NCI-H1694 (cell line): ENCODE measurements at places on chromosomes 2 and 18.

DNA sequence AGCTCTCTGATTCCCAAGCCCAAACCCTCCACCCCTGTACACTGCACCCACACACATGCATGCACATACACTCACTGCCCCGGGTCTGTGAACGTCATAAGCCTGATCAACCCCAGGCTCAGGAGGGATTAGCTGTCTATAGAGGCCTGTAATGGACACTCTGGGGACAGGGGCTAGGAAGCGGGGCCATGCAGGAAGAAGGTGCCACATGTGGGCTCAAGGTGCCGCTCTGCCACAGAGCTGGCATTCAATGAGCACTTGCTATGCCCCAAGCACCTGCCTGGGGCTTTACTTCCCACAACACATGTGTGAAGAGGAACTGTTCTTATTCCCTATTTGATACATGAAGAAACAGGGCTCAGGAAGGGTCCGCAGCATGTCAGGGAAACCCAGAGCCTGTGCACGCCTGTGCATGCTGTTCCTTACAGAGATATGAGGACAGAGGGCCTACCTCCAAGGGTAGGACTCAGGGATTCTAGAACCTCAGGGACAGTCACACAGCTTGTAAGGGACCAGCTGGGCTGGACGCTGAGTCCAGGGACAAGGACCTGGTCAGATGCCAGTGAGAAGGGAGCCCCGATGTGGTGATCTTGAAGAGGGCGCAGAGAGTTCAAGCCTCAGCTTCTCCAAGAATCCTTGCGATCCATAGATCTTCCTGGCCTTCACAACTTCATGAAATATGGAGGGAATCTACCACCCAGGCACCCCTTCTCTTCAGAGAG is 5.0 kb downstream of the BIN1 start:
- DNase-seq: no peak

DNA sequence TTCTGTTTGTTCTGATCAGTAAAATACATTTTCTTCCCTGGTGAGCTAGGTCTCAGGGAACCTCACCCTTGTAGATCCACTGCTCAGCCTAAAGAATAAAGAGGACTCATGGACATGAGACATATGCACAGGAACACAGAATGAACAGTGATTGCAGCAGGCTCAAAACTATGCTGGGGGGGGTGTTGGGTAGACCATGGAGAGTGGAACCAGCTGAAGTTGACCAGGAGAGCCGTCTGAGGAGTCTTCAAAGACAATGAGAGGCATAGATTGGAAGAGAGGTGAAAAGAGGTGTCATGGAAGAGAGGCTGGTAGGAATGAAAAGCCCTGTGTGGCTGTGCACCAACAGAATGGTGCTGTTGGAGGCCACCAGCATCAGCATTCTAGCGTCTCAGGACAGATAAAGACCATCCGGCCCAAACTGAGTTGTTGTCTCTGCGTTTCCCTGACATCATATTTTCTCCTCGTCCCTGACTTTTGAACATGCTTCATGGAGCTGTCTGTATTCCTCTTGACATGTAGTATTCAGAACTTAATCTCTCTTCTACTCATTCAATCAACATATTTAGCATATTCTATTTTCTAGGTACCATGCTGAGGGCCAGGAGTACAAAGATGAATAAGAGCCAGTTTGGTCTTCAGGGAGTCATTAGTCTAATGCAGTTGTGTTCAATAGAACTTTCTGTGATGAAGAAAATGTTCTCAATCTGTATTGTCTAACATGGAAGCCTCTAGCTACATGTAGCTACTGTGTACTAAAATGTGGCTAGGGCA is 331.8 kb downstream of the CYP26B1 start:
- no peak for DNase-seq

GRCh38 chr2:109239720-109240119 is 110.7 kb downstream of the SH3RF3 start:
- no peak for DNase-seq

DNA sequence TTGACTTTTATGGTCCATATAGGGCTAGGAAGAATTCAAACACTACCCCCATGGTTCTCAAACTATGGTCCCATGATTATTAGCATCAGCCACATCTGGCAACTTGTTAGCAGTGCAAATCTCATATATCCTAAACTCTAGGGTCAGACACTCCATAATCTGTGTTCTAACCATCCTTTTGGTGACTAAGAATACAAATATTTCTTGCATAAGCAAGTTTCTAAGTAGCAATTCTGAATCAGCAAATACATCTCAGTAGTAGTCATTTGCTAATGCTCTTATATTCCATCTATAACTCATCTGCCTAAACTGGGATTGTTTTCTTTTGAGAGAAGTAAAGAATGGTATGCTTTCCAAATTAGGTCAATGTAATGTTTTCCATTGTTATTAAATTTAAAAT is 447.3 kb downstream of the TMX3 start:
- DNase-seq: no peak

DNA sequence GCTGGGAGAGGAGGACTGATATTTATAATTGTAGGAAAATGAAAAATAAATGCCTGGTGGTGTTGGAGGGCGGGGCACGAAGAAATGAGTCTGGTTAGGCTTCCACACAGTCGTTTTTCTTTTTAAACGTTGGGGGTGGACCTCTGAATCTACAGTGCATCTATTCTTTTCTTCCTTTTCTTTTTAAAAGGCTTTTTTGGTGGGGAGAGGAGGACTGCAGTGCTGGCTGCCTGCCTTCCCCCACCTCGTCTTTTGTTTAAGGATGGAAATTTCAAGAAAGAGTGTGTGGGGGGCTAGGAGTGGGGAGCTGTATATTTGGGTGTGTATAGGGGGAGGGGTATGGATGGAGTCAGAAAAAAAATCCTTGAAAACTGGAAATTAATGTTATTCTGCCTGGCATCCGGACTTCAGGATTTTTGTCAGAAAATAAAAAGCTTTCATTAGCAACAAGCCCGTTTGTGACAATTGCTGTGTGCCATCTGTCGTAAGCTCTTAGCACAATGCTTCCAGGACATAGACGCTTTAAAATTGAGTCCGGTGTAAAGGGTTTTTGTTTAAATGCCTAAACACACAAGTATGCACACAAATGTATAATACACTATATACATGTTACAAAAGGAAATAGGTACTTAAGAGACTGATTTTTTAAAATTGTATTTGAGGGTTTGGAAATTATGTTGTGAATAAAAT is 1.1 kb downstream of the MAP2 start:
- peak; percentile 54 for DNase-seq

DNA sequence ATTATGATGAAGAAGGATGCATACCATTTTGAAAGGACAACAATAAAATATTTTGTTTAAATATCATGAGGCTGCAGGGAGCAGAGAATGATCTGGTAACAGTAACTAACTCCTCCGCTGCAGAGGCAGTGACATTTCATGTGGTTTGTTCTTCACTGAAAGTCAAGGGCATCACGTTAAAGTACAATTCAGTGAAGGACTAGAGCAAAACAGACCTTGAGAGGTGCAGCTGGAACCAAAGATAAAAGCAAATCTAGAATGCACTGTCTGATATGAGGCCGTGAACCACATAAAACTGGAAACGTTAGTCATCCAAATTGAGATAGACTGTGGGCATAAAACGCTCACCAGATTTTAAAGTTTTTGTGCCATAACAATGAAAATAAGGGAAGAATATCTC is 522.9 kb upstream of the TNP1 start:
- no peak for DNase-seq

DNA sequence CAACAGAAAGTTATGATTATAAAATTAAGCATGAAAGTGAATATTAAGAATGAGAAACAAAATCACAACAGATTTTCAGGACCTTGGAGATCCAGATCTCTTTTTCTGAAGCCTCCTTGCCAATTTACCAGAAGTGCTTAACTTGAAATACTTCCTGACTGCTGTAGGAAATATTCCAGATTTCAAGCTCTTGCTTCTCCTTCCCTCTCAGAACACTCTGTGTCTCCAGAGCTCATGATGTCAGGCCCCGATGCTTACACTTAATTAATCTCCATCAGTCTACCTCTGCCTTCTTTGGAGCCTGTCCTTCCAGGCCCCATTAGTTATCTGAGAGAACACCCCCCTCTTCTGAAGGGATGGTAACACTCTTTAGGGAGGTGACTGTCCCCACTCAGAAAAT is 20.7 kb upstream of the NT5C1B start:
- DNase-seq: no peak

GRCh38 chr18:10190564-10190963 is 263.9 kb upstream of the APCDD1 start:
- DNase-seq: no peak

DNA sequence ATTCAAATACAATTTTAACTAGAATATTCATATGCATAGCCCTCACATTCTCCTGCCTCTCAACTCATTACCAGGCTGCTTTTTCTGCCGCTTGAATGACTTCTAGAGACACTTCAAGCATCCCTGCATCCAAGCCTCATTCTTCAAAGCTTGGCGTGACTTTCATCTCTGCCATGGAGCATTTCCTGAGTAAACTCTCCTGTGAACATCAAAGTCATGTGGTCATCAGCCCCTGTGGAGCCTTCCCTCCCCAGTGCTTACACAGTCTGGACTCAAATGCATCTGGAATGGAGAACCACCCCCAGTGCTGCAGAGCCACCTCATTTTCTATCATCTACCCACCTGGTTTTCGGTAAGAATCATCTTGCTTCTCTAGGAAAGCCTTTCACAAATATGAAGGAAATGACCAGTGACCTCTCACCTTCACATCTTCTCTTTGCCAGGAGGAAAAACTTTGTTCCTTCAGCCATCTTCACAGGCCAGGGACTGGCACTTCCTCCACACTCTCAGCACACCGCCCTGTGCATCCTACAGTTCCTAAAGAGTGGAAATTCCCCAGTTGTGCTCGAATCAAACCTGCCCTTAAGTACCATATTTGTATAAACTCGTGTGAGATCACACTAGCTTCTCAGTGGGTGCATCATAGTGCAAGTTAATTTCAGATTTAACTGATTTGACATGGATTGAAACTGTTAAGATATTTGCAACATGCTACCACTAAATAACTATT is 116.4 kb downstream of the COL6A3 start:
- DNase-seq: no peak

- no peak for DNase-seq
Observed at GRCh38 chr18:74278058-74278457, 13.7 kb downstream of the CYB5A start.

DNA sequence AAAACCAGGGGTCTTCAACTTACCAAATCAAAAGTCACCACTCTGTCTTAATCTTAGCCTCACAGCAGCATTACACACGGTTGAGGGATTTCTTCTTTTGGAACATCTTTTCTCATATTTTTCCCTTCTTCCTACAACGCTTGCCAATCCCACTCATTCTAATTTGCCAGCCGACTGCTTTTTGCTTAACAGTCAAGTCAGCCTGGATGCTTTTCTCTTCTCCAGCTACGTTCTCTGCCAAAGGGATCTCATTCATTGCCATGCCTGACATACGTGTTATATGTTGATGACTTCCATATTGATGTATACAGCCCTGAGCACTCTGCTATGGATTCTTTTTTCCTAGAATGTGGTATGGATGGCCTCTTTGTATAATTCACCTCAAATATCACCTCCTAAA is 37.3 kb downstream of the CDH19 start:
- DNase-seq: no peak

- DNase-seq: no peak
Observed at GRCh38 chr2:127644066-127645025, 1.6 kb upstream of the GPR17 start.

DNA sequence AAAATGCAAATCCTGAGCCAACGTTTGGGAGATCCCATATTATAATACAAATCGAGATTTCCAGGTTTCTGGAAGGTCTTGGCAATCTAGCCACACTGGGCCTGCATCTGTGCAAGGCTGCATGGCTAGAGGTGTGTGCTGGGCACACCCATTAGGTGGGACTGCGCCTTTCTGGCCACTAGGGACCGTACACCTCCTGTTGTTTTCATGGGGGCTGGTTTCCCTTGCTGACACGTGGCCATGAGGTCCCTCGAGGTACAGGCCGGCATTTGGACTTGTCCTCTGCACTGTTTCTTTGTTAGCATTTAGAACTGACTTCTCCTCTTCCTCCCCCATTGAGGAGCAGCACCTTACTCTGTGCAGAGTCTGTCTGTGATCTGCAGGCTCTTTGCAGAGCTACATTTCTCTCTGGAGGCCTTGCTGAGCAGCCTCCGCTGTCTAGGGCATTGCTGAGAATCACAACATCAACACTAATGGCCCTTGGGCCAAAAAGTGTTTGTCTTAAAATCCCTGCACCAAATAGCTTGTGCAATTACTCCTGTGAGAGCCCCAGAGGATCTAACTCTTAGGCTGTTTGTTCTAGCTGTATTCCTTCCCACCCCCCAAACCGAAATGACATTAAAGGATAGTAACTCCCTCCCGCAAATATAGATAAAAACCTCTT is 131.2 kb downstream of the NEDD4L start:
- no peak for DNase-seq
